ENCODE measurements at places on chromosomes 2 and 18. TPM values are rescaled to one million over a fixed set of nuclear protein-coding genes. Genes with fewer than 3 reads are reported as not detected.
A peak's percentile ranks its signal among the peaks of the same experiment; 100 is the strongest.

DNA sequence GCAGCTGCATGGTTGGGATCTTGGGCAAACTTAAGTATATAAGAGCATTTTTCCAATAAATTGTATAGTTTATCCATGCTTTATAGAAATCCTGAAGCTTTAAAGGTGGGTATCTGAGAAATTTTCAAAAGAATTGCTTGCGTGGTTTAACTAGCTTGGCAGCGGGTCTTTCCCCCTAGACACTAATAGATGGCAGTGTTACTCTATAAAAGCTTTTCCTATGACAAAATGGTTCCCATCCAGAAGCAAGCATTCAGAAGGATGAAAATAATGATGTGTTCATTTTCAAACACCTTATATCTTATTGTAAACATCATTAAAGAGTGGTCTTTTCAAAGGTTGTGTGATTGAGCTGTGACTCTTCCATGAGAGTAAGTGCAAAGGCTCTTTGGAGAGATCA, 45.9 kb downstream of the KDM3A start:
- DNase-seq, result no peak

FBXO15 gene
- 0.47 TPM for total RNA-seq

GRCh38 chr2:131801210-131801744, 273.6 kb downstream of the CCDC74A start:
- no peak for DNase-seq

GRCh38 chr2:163828771-163829170, 93.0 kb upstream of the FIGN start:
- DNase-seq, result no peak

- DNase-seq, result no peak
Measured at GRCh38 chr2:68905116-68905515, 33.9 kb upstream of the BMP10 start.

CCDC195 gene
- not detected for total RNA-seq

CTAGE1 gene
- not detected for total RNA-seq

DNA sequence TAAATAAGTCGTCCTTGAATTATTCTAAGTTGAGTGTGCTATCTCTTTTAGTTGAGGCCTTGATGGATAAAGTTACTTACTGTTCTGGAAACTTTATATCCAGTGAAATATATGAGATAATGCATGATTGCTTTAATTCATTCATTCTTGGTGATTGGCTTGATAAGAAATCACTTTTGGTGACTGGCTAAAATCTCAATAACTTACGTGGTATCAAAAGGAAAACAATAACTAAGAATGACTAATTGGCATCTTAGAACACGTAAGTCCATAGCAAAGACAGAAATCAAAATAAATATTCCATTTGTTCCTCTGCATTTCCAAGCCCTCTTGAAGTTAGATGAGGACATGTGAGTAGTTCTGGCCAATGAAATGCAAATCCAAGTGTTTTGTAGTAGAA, 251.6 kb downstream of the NUP35 start:
- no peak for DNase-seq

- peak; percentile 17 for DNase-seq
Measured at GRCh38 chr2:164510895-164511294, 110.4 kb downstream of the GRB14 start.

GRCh38 chr2:23268467-23269263, 116.3 kb upstream of the KLHL29 start:
- DNase-seq, result no peak

MALL gene
- 14.0 TPM for total RNA-seq

DNA sequence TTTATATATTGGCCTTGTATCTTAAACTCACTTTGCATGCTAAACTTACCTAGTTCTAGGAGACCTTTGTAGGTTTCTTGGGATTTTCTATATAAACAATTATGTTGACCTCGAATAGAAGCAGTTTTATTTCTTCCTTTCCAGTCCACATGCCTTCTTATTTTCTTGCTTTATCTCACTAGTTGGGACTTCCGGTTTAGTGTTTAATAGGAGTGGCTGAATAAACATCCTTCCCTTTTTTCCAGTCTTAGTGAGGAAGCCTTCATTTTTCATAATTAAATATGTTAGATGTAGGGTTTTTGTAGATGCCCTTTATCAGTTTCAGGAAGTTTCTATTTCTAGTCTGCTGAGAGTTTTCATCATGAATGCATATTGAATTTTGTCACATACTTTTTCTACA, 347.3 kb upstream of the HNRNPA3 start:
- DNase-seq, result no peak

DNA sequence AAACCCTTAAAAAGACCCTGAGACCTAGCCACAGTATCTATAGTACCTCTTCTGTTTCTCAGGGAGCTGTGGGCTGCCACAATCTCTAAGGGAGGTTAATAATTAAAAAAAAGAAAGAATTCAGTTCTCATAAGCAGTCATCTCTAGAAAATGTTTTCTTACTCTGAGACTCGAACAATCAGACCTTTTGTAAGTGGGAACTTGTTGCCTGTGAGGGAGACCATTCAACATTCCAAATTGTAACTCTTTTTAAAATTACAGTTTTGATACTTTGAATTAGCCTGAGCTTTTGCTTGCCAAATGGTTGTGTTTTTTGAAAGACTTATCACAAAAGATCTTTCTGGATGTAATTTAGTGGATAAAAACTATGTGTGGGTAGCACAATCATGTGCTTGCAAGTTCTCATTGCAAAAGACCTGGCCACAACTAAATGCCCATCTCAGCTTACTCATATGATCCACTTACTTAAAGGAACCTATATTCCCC, 33.3 kb downstream of the IL1R2 start:
- no peak for DNase-seq

FBXO36 gene
- 1.6 TPM for total RNA-seq

- no peak for DNase-seq
Measured at GRCh38 chr2:146652311-146652710, 1192.5 kb upstream of the ACVR2A start.
